Colonic mucosa (tissue), 4 donors: ENCODE measurements at places on chromosomes 1 and 21. TPM values are rescaled to one million over a fixed set of nuclear protein-coding genes. Genes with fewer than 3 reads are reported as not detected.
A peak's percentile ranks its signal among the peaks of the same experiment; 100 is the strongest.

- peak overlapping the region; percentile 37 for H3K4me3 ChIP-seq
- no peaks in the 10 kb centered on the region for H3K36me3 ChIP-seq
- H3K27ac ChIP-seq, result peak overlapping the region; percentile 76
- DNase-seq, result peak; percentile 53
- H3K4me1 ChIP-seq, result no peaks in the 10 kb centered on the region
Observed at GRCh38 chr1:190478149-190479049, 735 bp upstream of the BRINP3 start.

DNA sequence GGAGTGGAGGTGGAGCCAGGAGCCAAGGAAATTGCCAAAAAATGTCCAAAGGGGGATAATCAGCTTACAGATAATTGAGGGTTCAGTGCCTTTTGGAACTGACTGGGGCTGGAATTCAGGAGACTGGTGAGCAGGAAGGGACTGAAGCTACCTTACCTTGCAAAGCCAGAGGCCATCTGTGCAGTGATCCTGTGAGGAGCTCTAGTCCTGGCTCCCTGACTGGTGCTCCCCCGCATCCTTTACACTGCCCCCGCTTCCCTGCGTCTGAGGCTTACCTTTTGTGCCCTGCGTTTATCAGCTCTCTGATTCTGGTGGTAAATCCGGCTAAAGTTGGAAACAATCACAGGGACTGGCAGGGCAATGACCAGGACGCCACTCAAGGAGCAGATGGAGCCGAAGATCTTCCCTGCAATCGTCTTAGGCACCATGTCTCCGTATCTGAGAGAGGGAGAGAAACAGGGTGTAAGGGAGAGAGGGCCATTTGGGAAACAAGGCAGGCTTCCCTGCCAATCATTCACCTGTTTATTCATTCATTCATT is 31.0 kb downstream of the DDX20 start:
- H3K27ac ChIP-seq, result no peak overlapping the region
- H3K36me3 ChIP-seq, result no peaks in the 10 kb centered on the region
- no peak for DNase-seq
- no peaks in the 10 kb centered on the region for H3K27me3 ChIP-seq

DNA sequence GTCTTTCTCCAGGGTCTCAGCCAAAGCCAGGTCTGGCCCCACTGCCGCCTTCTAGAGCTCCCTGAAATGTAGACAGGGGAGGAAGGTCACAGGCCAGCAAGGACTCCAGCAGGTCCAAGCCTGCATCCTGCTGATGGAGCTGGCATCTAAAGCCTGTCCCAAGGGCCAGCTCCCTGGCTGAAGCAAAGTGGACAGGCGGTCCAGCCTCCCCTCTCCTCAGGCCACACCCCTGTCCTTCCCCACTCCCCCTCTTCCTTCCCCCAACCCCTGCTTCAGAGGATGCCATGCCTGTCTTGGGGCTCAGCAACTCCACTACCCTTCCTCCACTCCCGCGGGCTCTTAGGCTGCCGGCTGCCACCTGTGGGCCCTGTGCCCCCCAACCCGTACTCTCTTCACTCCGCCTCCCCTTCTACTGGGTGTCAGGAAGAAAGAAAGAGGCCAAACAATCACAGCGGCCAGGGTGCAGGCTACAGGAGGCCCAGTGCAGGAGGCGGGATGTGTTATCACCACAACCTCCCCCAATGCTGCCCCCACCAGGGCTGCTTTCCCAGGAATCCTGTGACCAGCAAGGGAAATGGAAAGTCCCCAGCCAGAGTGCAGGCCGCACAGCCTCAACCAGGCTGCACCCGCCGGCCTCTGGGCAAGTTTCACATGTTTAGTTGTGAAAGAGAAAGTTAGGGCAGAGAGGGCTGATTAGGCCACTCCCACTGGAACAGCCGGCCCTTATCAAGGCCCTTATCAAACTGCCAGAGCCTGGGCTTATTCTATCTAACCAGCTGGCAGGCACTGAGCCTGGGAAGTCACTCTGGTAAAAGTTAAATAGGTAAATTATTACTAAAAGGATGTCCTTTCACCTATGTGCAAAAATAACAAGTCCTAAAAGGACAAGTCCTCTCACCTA is 34.1 kb downstream of the ACOT7 start:
- H3K36me3 ChIP-seq, result no peaks in the 10 kb centered on the region
- no peaks in the 10 kb centered on the region for H3K27me3 ChIP-seq
- DNase-seq, result peak; percentile 93
- no peak overlapping the region for H3K4me3 ChIP-seq
- H3K27ac ChIP-seq, result peak overlapping the region; percentile 84

DNA sequence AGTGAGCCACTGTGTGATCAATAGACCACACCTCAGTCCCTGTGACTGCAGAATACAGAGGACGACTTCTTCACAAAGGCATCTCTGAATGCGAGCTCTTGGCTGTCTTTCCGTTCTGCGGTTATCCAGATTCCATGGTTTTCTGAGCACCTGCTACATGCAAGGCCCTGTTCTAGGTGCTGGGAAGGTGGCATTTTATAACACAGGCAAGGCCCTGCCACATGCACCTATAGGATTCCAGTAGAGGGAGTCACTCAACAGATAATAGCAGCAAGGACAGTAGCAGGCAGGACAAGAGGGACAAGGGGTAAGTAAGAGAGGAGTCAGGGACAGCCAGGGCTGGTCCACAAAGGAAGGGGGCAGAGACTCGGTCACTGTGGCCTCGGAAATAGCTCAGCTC is 9.0 kb downstream of the URB1 start:
- H3K4me3 ChIP-seq, result no peak overlapping the region
- H3K36me3 ChIP-seq, result peaks cover 9% of the 10 kb centered on the region
- no peak overlapping the region for H3K27ac ChIP-seq
- DNase-seq, result no peak
- H3K27me3 ChIP-seq, result no peaks in the 10 kb centered on the region

GRCh38 chr1:57165546-57165945 is 199.7 kb upstream of the C8B start:
- H3K27me3 ChIP-seq, result no peaks in the 10 kb centered on the region
- no peak overlapping the region for H3K27ac ChIP-seq
- no peaks in the 10 kb centered on the region for H3K4me1 ChIP-seq
- DNase-seq, result no peak
- no peak overlapping the region for H3K4me3 ChIP-seq
- no peaks in the 10 kb centered on the region for H3K36me3 ChIP-seq

- no peak for DNase-seq
- no peak overlapping the region for H3K4me3 ChIP-seq
Observed at GRCh38 chr1:190588424-190588823, 110.8 kb upstream of the BRINP3 start.

GRCh38 chr1:93061895-93062792 is 16.9 kb upstream of the MTF2 start:
- no peaks in the 10 kb centered on the region for H3K4me1 ChIP-seq
- no peaks in the 10 kb centered on the region for H3K27me3 ChIP-seq
- H3K4me3 ChIP-seq, result no peak overlapping the region
- no peak overlapping the region for H3K27ac ChIP-seq
- DNase-seq, result peak; percentile 42

- no peak for DNase-seq
- no peaks in the 10 kb centered on the region for H3K27me3 ChIP-seq
- H3K36me3 ChIP-seq, result no peaks in the 10 kb centered on the region
- H3K27ac ChIP-seq, result no peak overlapping the region
- H3K4me3 ChIP-seq, result no peak overlapping the region
Observed at GRCh38 chr1:77039739-77040138, 172.5 kb downstream of the ST6GALNAC5 start.

GRCh38 chr1:167716000-167716271 is 5.8 kb upstream of the MPZL1 start:
- H3K4me3 ChIP-seq, result peak overlapping the region; percentile 46
- H3K27me3 ChIP-seq, result no peaks in the 10 kb centered on the region
- H3K36me3 ChIP-seq, result no peaks in the 10 kb centered on the region
- peak overlapping the region; percentile 75 for H3K27ac ChIP-seq
- H3K4me1 ChIP-seq, result no peaks in the 10 kb centered on the region

- H3K4me1 ChIP-seq, result no peaks in the 10 kb centered on the region
- DNase-seq, result no peak
- H3K4me3 ChIP-seq, result no peak overlapping the region
Observed at GRCh38 chr1:28044399-28044798, 44.0 kb downstream of the EYA3 start.

DNA sequence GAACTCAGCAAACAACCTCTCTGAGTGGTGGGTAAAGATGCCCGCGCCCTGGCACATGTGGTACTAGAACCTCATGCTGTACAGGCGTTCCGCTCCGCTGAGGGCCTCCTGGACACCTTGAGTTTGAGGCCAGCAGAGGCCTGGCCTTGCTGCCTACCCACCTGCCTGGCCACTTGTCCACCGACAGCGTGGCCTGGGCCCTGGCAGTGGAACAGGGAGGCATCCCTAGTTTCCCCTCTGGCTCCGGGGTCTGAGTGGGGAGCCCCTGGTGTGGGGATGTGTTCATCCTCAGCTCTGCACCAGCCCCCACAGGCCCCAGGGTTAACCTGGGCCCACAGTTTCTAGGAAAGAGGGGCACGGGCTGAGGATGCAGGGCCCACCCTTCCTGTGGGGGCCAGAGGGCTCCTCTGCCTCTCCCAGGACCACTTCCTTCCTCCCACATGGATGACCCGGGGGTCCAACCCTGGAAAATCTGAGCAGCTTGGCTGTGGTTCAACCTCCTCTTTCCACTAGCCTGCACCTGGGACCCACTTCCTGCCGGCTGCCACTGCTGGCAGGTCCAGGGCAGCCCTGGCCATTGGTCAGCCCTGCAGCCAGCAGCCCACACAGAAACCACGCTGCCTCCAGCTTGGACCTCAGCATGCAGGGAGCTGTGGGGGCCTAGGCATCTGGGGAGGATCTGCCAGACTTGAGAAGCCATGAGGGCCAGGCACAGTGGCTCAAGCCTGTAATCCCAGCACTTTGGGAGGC is 53.3 kb upstream of the COL18A1 start:
- H3K4me3 ChIP-seq, result no peak overlapping the region
- no peak for DNase-seq
- no peaks in the 10 kb centered on the region for H3K36me3 ChIP-seq
- H3K4me1 ChIP-seq, result no peaks in the 10 kb centered on the region
- no peaks in the 10 kb centered on the region for H3K27me3 ChIP-seq
- H3K27ac ChIP-seq, result no peak overlapping the region

- H3K4me1 ChIP-seq, result peaks cover 11% of the 10 kb centered on the region
- H3K4me3 ChIP-seq, result peak overlapping the region; percentile 19
- no peaks in the 10 kb centered on the region for H3K27me3 ChIP-seq
- peak overlapping the region; percentile 84 for H3K27ac ChIP-seq
Observed at GRCh38 chr21:38734646-38735365, 70.9 kb upstream of the ETS2 start.

DNA sequence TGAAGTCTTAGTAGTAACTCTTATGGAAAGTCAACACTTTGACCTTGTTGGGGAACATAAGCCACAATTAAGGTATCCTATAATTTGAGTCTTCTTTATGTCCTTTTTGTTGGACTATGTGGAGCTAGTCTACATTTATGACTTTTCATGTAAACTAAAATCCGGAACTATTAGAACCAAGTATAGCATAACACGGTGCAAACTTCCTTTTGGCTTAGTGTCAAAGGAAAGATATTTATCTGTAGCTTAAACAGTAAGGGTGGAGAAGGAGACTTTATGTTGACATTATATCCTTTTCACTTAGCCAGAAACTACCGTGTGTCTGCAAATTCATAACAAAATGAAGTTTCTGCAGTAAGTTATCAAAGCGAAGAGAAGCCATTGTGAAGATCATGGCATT is 7.3 kb downstream of the UAP1 start:
- H3K27ac ChIP-seq, result peak overlapping the region; percentile 60
- no peak for DNase-seq
- no peaks in the 10 kb centered on the region for H3K27me3 ChIP-seq
- H3K4me1 ChIP-seq, result peaks cover 6% of the 10 kb centered on the region
- no peaks in the 10 kb centered on the region for H3K36me3 ChIP-seq
- no peak overlapping the region for H3K4me3 ChIP-seq

DNA sequence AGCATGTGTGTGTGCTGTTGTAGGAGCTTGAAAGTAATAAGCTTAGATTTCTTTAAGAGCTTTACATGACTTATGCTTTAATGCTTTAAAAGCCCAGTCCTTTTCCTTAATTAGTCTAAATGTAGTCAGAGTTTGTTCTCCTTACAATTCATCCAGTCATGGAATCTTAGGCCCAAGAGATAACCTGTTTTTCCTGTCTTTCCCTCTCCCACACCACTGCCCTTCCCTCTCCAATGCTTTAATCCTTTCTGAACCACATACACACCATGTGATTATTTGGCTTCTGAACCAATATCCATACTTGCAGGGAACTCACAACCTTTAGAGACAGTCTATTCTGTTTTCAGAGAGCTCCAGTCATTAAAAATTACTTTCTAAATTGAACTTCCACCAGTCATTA is 37.6 kb downstream of the ALG6 start:
- DNase-seq, result no peak
- H3K4me3 ChIP-seq, result no peak overlapping the region
- no peaks in the 10 kb centered on the region for H3K36me3 ChIP-seq
- no peak overlapping the region for H3K27ac ChIP-seq

DNA sequence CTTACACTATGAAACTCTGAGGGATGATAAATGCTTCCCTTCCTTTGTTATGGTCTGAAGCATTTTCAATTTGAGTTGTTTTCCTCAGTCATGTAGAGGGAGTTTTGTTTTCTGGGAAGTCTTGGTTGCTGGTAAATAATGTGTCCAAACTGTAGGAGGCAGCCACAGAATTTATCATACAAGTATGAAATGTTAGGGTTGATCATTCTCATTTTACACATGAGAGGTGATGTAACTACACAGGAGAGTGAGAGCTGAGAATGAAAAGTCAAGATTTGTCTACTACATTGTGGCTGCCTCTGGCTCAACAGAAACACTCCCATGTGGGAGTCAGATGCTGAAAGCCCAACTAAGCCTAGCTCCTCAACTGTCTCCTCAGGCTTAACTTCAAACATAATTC is 182.5 kb upstream of the SGIP1 start:
- no peaks in the 10 kb centered on the region for H3K27me3 ChIP-seq
- no peak overlapping the region for H3K4me3 ChIP-seq
- no peak for DNase-seq
- no peaks in the 10 kb centered on the region for H3K4me1 ChIP-seq

LCE1F gene
- not detected for total RNA-seq

SMG7 gene
- total RNA-seq, result 57.1 TPM

KCNAB2 gene
- 6.4 TPM for total RNA-seq

SYCP1 gene
- total RNA-seq, result not detected

DENND2C gene
- total RNA-seq, result 1.3 TPM

FBXO44 gene
- total RNA-seq, result 7.5 TPM

ASAP3 gene
- total RNA-seq, result 22.9 TPM
